ENCODE measurements at places on chromosomes 11 and 22. TPM values are rescaled to one million over a fixed set of nuclear protein-coding genes. Genes with fewer than 3 reads are reported as not detected.

Gene ADORA2A
- 11.2 TPM for polyA plus RNA-seq

Gene TTLL8
- polyA plus RNA-seq: not detected

Gene LRRC32
- polyA plus RNA-seq: 32.8 TPM

Gene ANKK1
- 0.26 TPM for polyA plus RNA-seq

Gene LDHAL6A
- 0.22 TPM for polyA plus RNA-seq

Gene POU2AF2
- not detected for polyA plus RNA-seq

Gene GNAZ
- polyA plus RNA-seq: 3.4 TPM

Gene C11orf97
- polyA plus RNA-seq: not detected

Gene SGSM1
- 0.19 TPM for polyA plus RNA-seq

Gene GRAP2
- polyA plus RNA-seq: 0.79 TPM

Gene OR5AR1
- polyA plus RNA-seq: not detected

Gene CEND1
- 0.67 TPM for polyA plus RNA-seq

Gene DEUP1
- polyA plus RNA-seq: not detected

Gene RAPSN
- polyA plus RNA-seq: 126 TPM

Gene OR51I1
- not detected for polyA plus RNA-seq

Gene CHEK2
- 7.0 TPM for polyA plus RNA-seq

Gene IFITM10
- 0.19 TPM for polyA plus RNA-seq

Gene MISFA
- 8.1 TPM for polyA plus RNA-seq

Gene SLC22A25
- not detected for polyA plus RNA-seq

Gene B3GAT1
- polyA plus RNA-seq: 0.10 TPM

Gene LRRC55
- polyA plus RNA-seq: 1.7 TPM

Gene DENND6B
- polyA plus RNA-seq: 5.5 TPM

Gene FAM180B
- 3.0 TPM for polyA plus RNA-seq

Gene UCP2
- polyA plus RNA-seq: 201 TPM

Gene KRTAP5-10
- not detected for polyA plus RNA-seq

Gene CSNK1E
- polyA plus RNA-seq: 140 TPM

Gene PAMR1
- 8.4 TPM for polyA plus RNA-seq
